ENCODE measurements at places on chromosomes 7 and 10. TPM values are rescaled to one million over a fixed set of nuclear protein-coding genes. Genes with fewer than 3 reads are reported as not detected.
A peak's percentile ranks its signal among the peaks of the same experiment; 100 is the strongest.

DNA sequence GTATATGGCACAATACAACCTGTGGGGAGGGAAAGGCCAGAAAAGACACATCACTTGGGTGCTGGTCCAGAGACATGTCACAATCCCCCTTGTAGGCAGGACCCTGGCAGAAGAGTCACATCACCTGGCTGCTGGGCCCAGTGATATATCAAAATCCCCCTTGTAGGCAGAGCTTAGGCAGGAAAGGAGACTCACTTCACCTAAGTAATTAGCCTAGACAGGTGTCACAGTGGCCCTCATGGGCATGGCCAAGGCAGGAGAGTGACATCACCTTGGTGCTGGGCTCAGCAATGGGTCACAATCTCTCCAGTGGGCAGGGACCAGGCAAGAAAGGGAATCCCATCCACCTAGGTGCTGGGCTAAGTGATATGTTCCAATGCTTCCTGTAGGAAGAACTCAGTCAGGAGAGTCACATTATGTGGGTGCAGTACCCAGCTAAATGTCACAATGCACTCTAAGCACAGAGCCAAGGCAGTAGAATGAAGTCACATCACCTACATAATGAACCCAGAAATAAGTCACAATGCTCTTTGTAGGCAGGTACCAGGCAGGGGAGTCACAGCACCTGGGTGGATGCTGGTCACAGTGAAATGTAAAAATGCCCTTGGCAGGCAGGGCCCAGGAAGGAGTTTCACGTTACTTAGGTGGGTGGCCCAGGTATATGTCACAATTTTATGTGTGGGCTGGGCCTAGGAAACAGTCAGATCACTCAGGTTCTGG is 18.9 kb upstream of the ZNF736 start:
- no peak for DNase-seq
- no peak overlapping the region for H3K27ac ChIP-seq
- H3K36me3 ChIP-seq = no peaks in the 10 kb centered on the region
- H3K4me3 ChIP-seq = no peak overlapping the region
- H3K4me1 ChIP-seq = no peaks in the 10 kb centered on the region
- H3K27me3 ChIP-seq = no peaks in the 10 kb centered on the region

GRCh38 chr7:17595546-17595945 is 297.1 kb downstream of the AHR start:
- no peaks in the 10 kb centered on the region for H3K27me3 ChIP-seq
- H3K4me3 ChIP-seq = no peak overlapping the region
- H3K27ac ChIP-seq = no peak overlapping the region
- DNase-seq = no peak
- H3K36me3 ChIP-seq = no peaks in the 10 kb centered on the region

DNA sequence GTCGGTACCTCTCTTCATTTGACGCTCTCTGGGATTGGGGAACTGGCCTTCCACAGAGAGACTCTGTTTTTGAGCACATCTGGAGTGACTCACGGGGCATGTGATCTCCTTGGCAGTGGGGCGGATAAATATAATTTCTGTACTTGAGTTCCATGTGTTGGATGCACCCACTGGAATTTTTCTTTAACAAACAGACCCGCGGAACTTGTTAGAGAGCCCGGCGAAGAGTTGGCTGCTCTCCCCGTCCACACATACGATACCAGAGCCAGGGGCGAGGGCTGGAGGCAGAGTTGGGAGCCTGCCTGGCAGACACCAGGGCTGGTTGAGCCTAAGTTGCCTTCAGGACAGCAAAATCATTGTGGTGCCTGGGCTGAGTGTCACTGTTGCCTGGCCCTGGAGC is at the start of gene FAM180A:
FAM180A (minus strand) TSS at position 44 of the 400 bp plus-strand sequence. CDS start 233 bp downstream, outside the sequence.
- H3K4me1 ChIP-seq = peaks cover 26% of the 10 kb centered on the region
- peak within 1 kb of the TSS; percentile 22 for H3K4me3 ChIP-seq
- no peaks in the 10 kb centered on the region for H3K27me3 ChIP-seq
- H3K36me3 ChIP-seq = no peaks in the 10 kb centered on the region
- no peak for DNase-seq
- H3K27ac ChIP-seq = peak within 1 kb of the TSS; percentile 66

DNA sequence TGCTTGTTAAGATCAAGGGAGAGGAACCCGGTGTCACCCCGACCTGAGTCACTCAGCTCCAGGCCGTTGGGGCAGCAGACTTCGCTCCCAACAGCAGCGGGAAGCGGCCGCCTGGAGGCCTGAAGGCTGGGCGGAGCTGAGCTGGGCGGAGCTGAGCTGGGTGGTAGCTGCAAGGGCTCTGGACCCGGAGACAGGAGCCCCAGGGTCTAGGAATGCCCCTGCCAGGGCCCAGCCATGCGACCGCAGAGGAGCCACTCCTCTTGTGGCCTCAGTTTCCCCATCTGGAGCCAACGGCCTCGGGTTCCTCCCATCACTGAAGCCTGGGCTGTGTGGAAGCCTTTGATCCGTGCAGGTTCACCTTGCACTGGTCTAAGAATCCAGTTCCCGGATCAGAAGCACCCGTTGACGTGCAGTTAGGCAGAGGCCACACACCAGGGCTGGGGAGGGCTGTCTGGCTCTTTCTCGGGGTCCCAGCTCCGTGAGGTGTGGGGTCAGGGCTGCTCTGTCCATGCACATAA is 21.9 kb upstream of the DPYSL4 start:
- H3K36me3 ChIP-seq = no peaks in the 10 kb centered on the region
- H3K27me3 ChIP-seq = no peaks in the 10 kb centered on the region
- DNase-seq = no peak
- H3K4me3 ChIP-seq = no peak overlapping the region
- no peaks in the 10 kb centered on the region for H3K4me1 ChIP-seq
- no peak overlapping the region for H3K27ac ChIP-seq

- no peak for DNase-seq
- no peaks in the 10 kb centered on the region for H3K36me3 ChIP-seq
- no peak overlapping the region for H3K4me3 ChIP-seq
- no peaks in the 10 kb centered on the region for H3K4me1 ChIP-seq
- no peaks in the 10 kb centered on the region for H3K27me3 ChIP-seq
Observed at GRCh38 chr10:30412901-30413300, 21.1 kb upstream of the MAP3K8 start.

DNA sequence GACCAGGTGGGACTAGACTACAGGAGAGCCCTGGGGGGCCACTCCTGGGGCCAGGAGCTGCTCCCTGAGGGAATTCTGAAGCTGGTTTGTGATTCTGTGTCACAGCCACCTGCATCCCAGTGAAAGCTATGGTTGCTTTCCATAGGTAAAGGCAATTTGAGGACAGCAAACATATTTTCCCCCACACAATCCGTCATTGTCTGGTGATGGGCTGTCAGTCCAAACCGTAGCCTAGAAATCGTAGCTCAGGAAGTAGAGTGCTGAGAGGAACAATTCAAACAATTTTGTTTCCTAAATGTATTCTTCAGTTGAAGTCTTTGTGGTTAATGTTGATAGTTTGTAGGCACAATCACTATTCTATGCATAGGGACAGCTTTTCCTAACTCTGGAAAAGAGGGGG is 106.0 kb upstream of the INSYN2A start:
- H3K36me3 ChIP-seq = no peaks in the 10 kb centered on the region
- H3K27me3 ChIP-seq = no peaks in the 10 kb centered on the region
- no peaks in the 10 kb centered on the region for H3K4me1 ChIP-seq
- H3K4me3 ChIP-seq = no peak overlapping the region
- no peak for DNase-seq

DNA sequence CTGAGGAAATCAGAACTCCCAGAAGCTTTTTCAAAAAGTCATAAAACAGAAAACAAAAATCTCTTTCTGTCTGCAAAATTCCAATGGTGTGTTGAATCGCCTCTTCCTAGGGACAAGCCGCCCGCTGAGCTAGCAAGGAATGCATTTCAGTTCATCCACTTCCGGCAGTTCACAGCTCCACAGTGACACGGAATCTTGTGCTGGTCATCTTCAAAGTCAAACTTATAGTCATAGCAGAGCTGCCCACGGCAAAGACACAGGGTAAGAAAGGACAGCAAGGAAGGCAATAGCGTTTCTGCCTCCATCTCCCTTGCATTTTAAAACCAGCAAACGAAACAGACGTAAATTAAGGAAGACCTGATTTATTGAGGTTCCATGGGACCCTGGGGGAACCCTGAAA is 111.2 kb downstream of the GALNT11 start:
- no peak overlapping the region for H3K4me3 ChIP-seq
- H3K36me3 ChIP-seq = peaks cover 37% of the 10 kb centered on the region
- DNase-seq = no peak

DNA sequence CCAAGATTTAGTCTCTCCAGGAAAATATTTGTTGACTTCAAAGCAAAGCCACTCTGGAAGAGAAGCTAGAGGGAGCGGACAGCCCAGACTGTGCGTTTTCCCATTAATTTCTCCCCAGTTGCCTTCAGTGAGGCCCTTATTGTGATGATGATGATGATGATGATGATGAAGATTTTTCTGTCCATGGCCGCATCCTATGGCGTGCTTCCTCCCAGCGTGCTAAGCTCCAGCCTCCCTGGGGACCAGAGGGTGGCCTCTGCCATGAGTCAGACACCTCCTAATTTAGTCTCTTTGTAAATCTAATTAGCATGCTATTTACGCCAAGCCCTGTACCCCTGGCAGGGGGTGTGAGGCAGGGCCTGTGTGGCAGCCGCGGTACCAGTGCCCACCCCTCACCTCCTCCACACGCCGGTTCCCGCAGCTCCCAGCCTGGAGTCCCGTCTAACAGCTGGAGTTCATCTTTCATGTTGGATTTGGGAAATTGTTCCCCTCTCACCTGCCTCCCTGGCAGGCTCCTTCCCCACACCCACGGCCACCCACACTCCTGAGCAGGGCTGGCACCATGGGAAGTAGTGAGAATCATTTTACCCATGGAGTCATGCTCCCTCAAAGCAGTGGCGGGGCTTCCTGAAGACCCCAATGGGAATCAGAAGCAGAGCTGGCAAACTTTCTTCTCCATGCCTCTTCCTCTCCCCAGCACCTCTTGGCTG is 92.2 kb downstream of the C10orf105 start:
- peaks cover 15% of the 10 kb centered on the region for H3K4me1 ChIP-seq
- H3K4me3 ChIP-seq = no peak overlapping the region
- H3K27me3 ChIP-seq = no peaks in the 10 kb centered on the region
- H3K36me3 ChIP-seq = no peaks in the 10 kb centered on the region
- DNase-seq = no peak
- no peak overlapping the region for H3K27ac ChIP-seq

DNA sequence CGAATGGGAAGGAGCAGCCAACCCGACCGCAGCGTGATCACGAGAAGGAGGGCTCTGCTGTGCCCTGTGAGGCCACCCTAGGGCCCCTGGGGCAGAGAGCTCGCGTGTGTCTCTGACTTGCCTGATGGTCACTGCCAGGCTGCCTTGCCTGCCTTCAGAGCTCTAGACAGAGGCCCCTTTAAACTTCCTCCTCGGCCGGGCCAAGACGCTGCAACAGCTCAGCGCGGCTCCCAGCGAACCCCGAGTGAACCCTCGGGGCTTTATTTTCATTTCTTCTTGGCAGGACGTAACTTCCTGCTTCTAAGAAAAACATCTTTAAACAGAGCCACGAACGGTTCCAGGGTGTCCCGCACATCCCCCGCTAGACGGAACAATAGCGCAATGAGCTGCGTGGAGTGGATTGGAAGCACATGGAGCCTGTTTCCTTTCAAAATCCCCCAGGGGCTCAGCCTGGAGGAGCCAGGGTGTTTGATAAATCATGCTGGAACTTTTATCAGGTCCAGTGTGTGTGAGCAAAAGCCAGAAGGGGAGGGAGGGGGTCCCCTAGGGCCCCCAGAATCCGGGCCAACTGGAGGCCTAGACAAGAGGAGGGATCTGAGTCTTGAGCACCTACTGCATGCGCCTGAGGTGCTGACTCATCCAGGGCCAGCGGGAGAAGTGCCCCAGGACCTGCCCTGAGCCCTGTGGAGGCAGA is 134.1 kb upstream of the GDF10 start:
- peak; percentile 90 for DNase-seq
- H3K4me1 ChIP-seq = peaks cover 26% of the 10 kb centered on the region
- peak overlapping the region; percentile 20 for H3K4me3 ChIP-seq

DNA sequence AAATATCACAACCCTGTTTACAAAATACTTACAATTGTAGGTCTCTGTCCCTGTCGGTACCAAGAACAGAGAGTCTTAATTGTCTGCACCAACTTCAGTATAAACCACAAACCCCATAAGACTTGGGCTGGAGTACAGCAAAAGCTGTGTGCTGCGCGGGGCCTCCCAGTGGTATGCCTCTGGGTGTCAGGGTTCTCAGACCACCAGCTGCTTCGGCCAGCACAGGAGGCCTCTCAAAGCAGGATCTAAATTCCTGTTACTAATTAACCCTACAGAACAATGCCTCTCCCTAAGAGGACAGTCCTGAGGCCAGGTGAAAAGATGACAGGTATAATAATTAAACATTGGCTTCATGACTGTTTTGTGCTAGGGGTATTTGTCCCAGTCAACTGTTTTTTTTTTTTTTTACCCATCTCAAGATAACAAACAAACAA is 957 bp upstream of the SVIL start:
- peaks cover 66% of the 10 kb centered on the region for H3K4me1 ChIP-seq
- H3K36me3 ChIP-seq = no peaks in the 10 kb centered on the region
- no peaks in the 10 kb centered on the region for H3K27me3 ChIP-seq
- peak overlapping the region; percentile 74 for H3K27ac ChIP-seq

DNA sequence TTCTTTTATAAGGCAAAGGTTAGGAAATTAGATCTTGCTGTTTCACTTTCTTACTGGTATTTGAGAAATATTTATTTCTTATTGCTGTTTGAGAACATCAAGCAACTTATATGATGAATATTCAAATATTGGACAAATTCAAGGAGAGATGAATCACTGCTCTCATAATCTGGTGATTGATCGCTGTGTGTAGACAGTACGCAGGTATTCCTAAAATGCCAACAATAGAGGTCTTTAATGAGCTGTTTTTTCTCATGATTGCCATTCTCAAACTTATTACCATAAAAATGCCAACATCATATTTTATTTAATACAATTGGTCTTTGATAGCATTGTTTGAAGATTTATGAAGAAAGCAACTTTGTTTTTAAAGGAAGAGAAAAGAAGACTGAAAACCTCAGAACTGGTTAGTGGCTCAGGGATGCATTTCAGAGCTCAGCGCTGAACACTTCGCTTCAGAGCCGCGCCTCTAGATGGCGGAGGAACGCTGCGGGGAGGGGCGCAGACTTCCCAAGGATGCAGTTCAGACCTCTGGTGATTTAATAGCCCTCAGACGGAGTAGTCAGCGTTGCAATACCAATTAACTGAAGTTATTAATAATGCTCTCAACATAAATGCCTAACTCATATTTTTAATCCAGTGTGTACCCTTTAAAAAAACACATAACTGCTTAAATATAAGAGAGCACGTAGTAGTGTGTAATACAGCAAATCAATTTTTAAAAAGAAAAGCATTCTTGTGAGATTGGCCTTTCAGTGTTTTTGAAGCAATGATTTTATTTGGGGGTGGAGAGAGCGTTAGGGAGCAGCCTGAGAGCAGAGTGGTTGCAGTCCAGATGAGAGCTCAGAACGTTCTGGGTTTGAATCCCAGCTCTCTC is 38.5 kb upstream of the STEAP4 start:
- no peak for DNase-seq
- H3K36me3 ChIP-seq = no peaks in the 10 kb centered on the region
- H3K27me3 ChIP-seq = no peaks in the 10 kb centered on the region
- H3K4me3 ChIP-seq = no peak overlapping the region
- H3K27ac ChIP-seq = no peak overlapping the region
- H3K4me1 ChIP-seq = no peaks in the 10 kb centered on the region

- no peak overlapping the region for H3K27ac ChIP-seq
- H3K4me3 ChIP-seq = no peak overlapping the region
- H3K36me3 ChIP-seq = no peaks in the 10 kb centered on the region
- peak; percentile 25 for DNase-seq
- H3K27me3 ChIP-seq = peaks cover 23% of the 10 kb centered on the region
Observed at GRCh38 chr10:129965959-129966358, 1.9 kb upstream of the EBF3 start.

Gene ADRA2A
- 14.2 TPM for total RNA-seq

Gene FAM185A
- total RNA-seq = 15.5 TPM

Gene MPP7
- 24.8 TPM for total RNA-seq

Gene CHST3
- 26.0 TPM for total RNA-seq

Gene ZNF425
- total RNA-seq = 2.9 TPM

Gene ACHE
- 9.3 TPM for total RNA-seq

Gene GNAI1
- 50.6 TPM for total RNA-seq
